ENCODE measurements at places on chromosomes 16 and 17.

- no peak for DNase-seq
Measured at GRCh38 chr16:57297856-57298255, 13.4 kb upstream of the PLLP start.

- no peak for DNase-seq
Measured at GRCh38 chr16:64950262-64950661, 171.6 kb downstream of the CDH11 start.

DNA sequence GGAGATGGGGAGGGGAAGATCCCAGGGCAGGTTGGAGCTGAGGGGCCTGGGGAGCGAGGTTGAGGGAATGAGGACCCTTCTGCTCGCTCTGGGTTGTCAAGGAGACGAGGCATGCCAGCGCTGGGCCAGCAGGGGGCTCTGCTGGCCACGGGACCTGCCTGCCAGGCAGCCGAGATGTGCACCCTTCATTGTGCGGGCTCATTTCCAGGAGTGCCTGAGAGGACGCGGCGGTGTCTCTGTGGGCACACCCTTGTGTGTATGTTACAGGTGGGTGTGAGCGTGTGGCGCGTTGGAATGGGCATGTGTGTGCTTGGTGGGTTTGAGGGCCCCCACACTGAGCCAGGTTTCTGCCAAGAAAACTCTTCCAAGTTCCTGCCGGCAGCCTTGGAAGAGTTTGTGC, 15.9 kb downstream of the ARHGAP23 start:
- no peak for DNase-seq

DNA sequence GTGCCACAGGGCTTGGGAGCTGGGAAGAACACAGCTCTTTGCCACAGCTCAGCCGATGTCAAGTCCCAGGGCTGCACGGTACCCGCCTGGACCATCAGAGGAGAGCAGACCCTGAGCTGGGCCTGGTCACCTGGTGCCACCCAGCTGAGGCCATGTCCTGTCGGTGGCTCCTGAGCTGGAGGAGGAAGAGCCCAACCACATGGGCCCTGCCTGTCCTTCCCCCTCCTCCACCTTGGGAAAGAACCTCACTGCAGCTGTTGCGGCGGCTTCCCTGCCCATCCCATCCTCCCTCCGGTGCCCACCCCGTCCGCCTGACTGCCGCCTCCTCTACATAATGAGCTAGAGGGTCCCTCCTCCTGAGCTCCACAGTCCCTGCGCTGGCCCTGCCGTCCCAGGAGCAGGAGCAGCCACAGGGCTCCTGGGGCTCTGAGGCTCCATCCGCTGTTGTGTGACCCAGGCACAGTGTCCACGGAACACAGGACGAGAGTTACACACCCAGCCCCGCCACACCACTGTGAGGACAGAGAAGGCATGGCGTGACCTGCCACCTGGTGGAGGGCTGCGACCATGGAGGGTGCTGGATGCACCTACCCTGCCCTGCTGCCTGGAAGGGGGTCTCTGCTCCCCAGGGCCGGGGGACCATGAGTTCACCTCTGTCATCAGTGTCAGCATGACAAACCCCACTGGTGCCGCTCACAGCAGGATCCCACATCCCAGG, 21.4 kb upstream of the CHMP6 start:
- DNase-seq, result no peak

GRCh38 chr16:52113533-52114183, 433.3 kb downstream of the TOX3 start:
- DNase-seq, result no peak

GRCh38 chr17:56548661-56549060, 44.8 kb upstream of the NOG start:
- DNase-seq, result no peak

GRCh38 chr16:88803264-88803987, at the start of gene CDT1:
CDT1 (plus strand) TSS chr16:88803789; CDS start chr16:88803832, 43 bp downstream.
- no peak for DNase-seq

GRCh38 chr16:11417487-11417886, 72.2 kb downstream of the RMI2 start:
- no peak for DNase-seq

DNA sequence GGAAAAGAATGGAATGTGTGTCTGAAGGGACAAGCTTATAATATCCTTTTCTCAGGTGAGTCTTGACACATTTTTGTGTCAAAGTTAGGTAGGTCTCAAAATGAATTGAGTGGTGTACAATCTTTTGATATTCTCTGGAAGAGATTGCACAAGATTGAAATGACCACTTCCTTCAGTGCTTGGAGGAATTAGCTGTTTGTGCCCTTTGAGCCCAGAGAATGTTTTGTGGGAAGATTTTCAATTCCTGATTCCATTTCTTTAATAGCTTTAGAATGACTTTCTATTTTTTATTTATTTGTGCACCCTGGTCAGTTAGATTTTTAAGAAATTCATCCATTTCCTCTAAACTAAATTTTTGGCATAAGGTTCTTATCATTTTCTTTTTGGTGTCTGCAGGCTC, 1.6 kb upstream of the CCL13 start:
- DNase-seq, result no peak

DNA sequence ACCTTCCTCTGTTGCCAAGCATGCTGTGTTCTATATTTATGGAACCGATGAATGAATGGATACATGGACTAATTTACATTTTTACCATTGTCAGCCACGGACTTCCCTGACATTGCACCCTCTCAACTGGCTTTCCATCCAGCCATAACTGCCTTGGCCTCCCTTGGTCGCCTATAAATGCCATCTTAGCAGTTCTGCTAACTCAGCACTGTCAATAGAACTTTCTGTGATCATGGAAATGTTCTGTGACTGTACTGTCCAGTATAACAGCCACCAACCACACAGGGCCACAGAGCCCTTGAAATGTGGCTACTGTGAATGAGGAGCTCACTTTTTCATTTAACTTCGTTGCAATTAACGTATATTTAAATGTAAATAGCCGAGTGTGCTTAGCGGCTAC, 8.7 kb upstream of the BCO1 start:
- no peak for DNase-seq

GRCh38 chr17:44424828-44425461, 35.5 kb upstream of the ITGA2B start:
- DNase-seq, result no peak

DNA sequence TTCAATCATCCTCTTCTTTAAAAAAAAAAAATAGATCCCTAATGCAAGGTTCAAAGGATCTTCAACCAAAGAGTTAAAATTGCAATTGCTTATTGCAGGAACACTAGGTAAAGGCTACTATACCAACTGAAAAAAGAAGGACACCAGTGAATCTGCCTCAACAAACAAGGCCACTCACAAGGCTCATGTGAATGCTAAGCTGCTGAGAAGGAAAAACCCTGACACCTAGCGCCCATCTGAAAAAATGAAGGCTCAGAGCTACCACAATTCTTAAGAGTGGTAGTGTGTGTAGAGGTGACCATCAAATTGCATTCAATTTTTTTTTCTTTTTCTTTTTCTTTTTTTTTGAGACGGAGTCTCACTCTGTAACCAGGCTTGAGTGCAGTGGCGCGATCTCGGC, 201.6 kb upstream of the C17orf78 start:
- no peak for DNase-seq

- no peak for DNase-seq
Measured at GRCh38 chr17:55067697-55068439, 99.3 kb downstream of the STXBP4 start.

DNA sequence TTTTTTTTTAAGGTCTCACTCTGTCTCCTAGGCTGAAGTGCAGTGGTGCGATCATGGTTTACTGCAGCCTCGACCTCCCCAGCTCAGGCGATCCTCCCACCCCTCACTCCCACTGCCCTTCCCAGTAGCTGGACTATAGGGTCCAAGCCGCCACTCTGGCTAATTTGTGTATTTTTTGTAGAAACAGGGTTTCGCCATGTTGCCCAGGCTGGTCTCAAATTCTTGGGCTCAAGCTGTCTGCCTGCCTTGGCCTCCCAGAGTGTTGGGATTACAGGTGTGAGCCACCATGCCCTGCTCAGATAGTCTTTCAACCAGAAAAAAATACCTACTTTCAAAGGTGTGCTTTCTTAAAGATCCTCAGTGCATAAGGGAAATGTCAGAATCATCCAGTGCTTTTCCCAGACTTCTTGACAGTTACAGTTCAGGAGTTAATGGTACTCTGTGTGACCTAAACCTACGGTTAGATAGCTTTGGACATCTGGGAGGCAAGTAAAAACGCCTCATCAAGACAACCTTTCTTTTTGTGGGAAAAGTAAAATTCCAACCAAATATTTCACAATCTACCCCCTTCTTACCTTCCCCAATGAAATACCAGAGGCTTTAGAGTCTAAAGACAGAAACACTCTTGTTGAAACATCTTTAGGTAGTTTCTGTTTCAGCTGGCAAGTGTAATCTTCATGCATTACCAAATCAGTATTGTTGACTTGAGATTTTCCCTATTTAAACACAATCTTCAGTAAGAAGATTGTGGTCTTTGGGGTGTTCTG, 6.8 kb downstream of the RSPRY1 start:
- no peak for DNase-seq

- no peak for DNase-seq
Measured at GRCh38 chr16:8936421-8936820, 27.3 kb downstream of the USP7 start.

GRCh38 chr16:66660422-66661209, 35.9 kb downstream of the CMTM4 start:
- DNase-seq, result no peak

GRCh38 chr16:57647136-57647875, 18.9 kb downstream of the ADGRG1 start:
- DNase-seq, result no peak

GRCh38 chr16:88552815-88553214, 17.4 kb upstream of the ZC3H18 start:
- no peak for DNase-seq

GRCh38 chr17:81493198-81494038, 19.2 kb downstream of the ACTG1 start:
- DNase-seq, result no peak

DNA sequence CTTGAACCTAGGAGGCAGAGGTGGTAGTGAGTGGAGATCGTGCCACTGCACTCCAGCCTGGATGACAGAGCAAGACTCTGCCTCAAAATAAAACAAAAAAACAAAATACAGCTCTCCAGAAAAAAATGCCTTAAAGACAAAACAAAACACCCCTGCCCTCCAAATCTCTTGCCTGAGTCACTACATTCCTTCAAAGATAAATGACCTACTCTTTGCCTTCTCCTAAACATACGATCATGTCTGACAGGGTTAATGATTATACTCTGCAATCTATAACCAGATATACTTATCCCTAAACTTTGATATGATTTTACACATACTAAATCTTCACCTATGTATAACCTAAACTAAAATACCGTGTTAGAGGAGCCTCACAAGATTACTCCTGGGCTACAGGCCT, 1.4 kb upstream of the SETD6 start:
- no peak for DNase-seq

GRCh38 chr17:16131593-16131992, 83.7 kb downstream of the NCOR1 start:
- no peak for DNase-seq

DNA sequence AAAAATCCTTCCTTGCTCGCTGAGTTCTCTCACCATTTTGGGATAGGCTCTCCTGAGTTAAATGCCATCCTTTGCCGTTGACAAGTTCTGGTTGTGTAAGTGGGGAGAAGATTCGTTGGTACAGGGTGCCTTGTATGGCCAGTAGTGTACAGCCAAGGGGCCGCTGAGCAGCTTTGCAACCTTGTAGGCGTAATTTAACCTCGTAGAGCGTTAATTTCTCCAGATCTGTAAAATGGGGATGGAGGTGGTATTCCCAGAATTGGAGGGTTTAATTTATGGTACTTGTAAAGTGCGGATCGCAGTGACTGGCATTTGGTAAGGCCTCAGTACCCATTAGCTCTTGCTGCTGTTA, 1.4 kb downstream of the ARSG start:
- no peak for DNase-seq

DNA sequence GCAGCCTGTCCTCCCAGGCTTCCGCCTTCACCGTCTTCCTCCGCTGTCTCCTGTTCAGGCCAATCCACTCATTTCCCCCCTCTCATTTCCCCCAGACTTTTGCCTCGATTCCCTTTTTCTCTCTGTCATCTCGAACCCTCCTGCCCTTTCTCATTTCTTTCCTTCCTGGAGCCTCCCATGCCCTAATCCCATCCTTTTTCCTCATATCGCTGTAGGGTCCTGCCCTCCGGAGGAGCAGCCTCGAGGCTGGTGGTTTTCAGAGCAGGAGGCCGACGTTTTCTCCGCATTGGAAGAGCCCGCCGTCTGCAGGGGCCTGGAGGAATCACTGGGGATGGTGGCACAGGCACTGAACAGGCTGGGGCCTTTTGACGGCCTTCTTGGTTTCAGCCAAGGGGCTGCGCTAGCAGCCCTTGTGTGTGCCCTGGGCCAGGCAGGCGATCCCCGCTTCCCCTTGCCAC, 597 bp downstream of the OVCA2 start:
- DNase-seq, result no peak

GRCh38 chr17:76681222-76682137, 29.3 kb downstream of the MXRA7 start:
- no peak for DNase-seq

DNA sequence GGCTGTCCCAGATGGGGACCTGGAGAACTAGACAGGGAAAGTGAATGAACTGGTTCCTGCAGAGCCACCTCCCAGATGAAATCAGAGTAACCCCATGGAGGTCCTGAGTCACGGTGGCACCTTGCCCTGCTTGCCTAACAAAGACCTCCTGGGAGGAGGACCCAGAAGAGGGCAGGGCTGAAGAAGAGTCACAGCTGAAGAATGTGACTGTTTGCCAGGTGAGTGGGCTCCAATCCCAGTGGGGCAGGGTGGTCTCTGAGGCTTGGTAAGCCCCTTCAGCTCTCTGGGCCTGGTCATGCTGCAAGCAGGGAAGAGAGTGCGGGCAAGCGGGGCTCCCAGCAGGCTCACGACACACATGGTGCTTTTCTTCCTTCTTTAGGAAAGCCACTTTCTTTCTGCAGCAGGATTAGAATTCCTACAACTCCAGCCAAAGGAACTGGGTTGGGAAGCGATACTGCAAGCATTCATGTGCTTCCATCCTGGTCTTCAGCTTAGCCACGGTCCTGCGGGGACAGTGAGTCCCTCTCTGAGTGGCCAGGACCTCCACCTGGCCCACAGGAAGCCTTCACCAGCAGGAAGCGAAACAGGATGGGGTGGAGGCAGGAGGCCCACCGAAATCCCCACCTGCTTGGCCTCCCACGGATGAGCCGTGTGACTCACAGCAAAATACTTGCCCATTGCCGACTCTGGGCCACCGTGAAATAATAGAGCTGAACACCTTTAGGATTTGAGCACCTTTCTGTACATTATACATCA, 4.3 kb downstream of the C16orf74 start:
- DNase-seq, result no peak

- DNase-seq, result no peak
Measured at GRCh38 chr17:68910251-68910705, 44.9 kb downstream of the ABCA8 start.

- no peak for DNase-seq
Measured at GRCh38 chr16:4610011-4611005, 4.4 kb downstream of the UBALD1 start.

- no peak for DNase-seq
Measured at GRCh38 chr16:56357241-56357764, 68.0 kb downstream of the AMFR start.

GRCh38 chr17:35003778-35004177, 23.5 kb downstream of the LIG3 start:
- DNase-seq, result no peak

GRCh38 chr16:381012-381788, 578 bp downstream of the PGAP6 start:
- DNase-seq, result no peak

All from SIG-M5 (cell line).